T follicular helper cell (primary cell): ENCODE measurements at places on chromosomes 16 and 17.

DNA sequence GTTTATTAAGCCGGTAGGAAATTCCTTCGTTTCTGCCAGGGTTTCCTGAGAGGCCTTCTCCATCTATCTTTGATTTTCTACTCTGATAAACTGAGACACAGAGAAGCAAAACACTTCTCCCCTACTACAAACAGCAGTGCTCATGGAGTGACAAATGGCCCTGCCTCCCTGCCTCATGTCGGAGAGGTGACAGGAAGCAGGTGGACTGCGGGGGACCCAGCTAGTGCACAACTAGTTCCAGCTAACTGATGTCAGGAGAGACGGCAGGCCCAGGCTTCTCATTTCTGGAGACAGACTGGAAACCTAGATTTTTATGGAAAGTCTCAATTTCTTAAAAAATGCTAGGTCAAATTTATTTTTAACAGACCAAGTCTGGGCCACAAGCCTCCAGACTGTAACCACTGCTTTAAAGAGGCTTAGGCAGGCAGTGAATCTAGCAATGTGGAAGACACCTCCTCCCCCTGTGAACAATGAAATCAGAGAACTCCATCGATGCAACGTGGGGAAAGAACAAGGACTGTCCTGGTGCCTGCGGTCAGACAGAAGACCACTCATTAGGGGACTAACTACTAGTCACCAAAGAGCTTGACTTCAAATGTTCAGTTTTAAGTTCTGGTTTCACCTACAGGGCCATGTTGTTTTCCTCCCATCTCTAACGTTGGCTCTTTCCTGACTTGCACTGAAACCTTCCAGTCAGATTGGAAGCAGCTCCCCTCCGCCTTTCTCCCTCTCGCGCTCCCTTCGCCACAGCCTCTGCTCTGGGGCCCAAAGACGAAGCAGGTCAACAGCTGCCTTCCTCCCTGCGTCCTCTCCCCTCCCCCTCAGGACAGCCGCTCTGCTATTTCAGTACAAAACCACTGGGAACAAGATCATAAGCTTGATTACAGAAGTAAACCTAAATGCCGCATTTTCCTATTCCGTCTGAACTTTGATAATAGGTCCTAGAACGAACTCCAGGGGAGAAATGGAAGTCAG is 17.6 kb downstream of the GTF3C1 start:
- no peak for DNase-seq

DNA sequence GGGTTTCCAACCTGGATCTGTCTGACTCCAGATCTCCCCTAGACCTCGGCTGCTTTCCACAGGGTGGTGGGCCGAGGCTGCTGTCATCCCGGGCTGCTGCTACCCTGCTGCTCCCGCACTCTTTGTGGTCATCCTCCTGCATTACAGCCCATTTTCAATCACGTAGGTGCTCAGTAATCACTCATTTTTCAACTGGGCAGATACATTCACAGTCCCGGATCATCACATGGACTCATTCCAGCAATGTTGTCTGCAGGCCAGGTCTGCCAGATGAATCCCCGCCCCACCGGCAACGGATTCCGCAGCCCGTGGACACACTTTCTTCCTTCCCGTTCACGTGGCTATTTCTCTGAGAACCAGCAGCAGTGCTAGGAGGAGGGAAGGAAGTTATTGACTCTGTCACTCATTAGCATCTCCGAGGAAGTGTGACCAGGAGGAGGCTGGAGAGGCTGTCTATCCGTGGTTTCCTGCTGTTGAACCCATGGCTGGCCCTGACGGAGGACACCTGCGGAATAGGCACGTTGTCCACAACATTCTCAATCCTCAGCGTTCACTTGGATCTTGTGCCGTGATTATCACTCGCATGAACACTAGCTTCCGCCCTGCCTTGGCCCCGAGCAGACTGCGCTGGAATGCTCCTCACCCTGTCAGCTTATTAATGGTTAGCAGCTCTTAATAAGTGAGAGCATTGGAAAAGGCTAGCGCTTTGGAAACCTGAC is 14.7 kb upstream of the ZCCHC14 start:
- no peak for DNase-seq

- no peak for DNase-seq
Measured at GRCh38 chr17:75457047-75457654, 716 bp downstream of the TMEM94 start.

DNA sequence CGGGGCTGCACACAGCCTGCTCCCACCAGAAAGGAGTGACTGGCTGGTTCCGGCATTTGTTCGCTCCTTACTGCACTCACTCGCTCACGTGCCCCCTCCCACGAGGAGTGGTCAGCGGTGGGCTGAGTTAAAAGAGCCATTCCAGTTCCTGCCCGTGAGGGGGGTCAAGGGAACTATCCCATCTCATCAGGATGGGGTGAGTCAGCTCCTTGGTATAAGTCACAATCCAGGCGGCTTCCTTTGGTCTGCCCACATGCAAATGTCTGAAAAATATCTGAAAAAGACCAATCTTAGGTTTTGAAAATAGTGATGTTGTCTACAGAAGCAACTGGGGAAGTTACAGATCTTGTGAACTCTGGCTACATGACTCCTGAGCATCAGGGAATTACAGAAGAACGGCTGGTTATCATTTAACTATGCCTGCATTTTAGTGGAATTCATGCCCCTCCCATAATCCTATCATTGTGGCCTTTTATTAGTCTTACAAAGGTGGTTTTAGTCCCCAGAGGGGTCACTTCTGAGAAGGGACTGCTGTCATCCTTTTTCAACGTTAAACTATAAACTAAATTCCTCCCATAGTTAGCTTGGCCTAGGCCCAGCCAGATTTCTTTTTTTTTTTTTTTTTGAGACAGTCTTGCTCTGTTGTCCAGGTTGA is 9.8 kb upstream of the TNFSF12 start:
- DNase-seq, result no peak

- DNase-seq, result no peak
Measured at GRCh38 chr17:21129023-21129681, 2.4 kb downstream of the DHRS7B start.

- no peak for DNase-seq
Measured at GRCh38 chr17:61452301-61453290, at the start of gene TBX4. TBX4 (plus strand) TSS chr17:61452422; CDS start chr17:61456491, 4,069 bp downstream.

GRCh38 chr16:19708296-19709205 is 9.5 kb downstream of the KNOP1 start:
- DNase-seq, result no peak

GRCh38 chr16:12639044-12639443 is 164.6 kb downstream of the CPPED1 start:
- DNase-seq, result no peak

- no peak for DNase-seq
Measured at GRCh38 chr17:17541640-17542001, 45.4 kb upstream of the RASD1 start.

- DNase-seq, result no peak
Measured at GRCh38 chr16:89550421-89551007, 10.0 kb upstream of the RPL13 start.

GRCh38 chr17:77400445-77400870 is 259.7 kb downstream of the SEC14L1 start:
- DNase-seq, result peak; percentile 66

- no peak for DNase-seq
Measured at GRCh38 chr17:75471207-75471606, 14.8 kb downstream of the TMEM94 start.

DNA sequence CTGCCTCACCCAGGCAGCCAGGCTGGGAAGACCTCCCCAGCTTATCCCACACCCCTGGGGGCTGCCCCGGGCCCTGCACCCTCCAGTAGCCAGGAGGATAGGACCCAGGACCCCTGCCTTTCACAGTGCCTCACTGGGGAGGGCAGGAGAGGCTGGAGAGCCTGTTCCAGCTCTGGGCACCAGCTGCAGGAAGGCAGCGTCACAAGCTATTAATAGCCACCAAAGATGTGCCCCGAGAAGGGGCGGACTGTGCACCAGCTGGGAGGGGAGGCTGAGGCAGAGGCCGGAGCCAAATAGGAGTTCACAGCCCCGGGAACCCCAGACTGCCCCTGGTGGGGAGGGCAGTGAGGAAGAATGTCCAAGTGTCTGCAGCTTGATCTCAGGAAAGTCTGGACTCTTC is 8.8 kb downstream of the SBK1 start:
- no peak for DNase-seq

DNA sequence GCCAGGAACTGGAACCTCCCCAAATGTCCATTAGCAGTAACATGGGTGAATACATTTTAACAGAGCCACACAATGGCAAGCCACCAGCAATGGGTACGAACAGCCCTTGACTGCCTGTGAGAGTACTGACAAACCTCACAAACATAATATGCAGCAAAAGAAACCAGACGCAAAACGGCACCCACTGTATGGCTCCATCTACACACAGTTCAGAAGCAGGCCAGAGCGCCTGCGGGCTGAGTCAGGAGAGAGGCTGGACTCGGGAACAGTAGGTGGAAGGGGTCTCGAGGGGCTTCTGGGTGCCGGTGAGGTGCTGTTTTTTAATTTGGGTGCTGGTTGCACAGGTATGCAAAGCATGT is 77.4 kb upstream of the TOB1 start:
- no peak for DNase-seq

- DNase-seq, result no peak
Measured at GRCh38 chr17:64120159-64120810, 9.7 kb downstream of the ERN1 start.

DNA sequence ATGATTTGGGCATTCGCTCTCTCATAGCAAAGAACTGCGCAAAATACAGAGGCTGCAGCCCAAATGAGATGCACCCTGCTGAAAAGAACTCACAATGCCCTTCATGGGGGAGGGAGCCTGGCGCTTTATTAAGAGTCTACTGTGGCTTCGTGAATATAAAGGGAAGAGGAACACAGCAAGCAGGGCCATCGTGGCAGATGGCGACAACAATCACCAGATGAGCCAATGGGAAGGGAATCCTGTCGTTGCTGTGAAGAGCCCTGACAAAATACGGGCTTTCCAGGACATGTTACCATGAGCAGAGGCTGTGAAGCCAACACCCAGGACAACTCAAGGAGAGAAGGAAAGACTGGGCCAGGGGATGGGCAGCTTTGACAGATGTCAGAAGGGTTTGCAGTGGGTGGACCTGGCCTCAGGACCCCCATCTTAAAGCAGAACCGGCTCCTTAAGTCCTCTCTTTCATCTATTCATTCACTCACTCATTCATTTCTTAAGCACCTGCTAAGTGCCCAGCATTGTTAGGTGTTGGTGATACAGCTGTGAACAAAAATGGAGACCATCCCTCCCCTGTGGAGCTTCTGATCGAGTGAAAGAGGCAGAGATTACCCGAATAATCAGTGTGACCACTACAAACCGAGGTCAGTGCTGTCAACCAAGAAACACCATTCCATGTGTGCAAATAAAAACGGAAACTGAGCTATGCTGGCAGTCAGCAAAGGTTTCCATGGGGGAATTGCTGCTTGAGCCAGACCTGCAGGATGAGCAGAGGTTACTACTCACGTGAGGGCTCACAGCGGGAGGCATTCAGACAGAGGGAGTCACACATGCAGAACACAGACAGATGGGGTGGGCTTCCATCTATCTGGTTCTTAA is 125.8 kb downstream of the DYNLRB2 start:
- no peak for DNase-seq

DNA sequence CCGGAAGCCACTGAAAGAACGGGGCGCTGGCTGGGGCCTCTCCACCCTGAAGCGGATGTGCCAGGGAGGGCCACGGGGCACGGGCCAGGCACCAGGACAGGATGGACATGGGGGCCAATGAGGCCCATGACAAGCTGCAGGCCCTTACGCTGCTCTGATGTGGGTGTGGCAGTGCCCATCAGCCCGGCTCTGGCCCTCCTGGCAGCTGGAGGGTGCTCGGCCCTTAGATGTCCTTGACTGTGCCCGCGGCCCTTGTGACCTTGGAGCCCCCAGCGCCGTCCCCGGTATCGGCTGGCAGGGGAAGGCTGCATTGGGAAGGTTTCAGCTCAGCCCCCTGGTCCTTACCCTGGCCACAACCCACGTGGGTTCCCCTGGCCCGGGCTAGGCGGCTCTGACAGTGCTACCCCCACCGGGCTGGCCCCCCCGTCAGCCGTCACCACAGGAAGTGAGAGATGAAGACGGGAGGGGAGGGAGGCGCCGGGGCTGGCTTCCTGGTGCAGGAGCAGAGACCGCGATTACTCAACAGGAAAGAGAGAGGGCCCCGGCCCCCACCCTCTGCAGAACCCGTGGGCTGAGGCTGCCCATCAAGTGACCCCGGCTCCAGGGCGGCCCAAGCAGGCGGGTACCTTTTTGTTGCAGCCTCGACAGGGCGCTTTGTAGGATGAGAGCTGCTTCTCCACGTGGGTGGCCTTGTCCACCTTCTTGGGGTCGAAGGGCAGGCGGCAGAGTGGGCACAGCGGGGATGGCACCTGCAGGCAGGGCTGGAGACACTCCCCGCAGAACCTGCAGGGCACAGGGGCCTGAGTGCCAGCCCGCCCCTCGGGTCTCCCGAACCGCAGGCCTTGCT is 5.3 kb downstream of the RNF166 start:
- peak; percentile 95 for DNase-seq

GRCh38 chr16:85755929-85756768 is 5.3 kb upstream of the C16orf74 start:
- DNase-seq, result no peak

DNA sequence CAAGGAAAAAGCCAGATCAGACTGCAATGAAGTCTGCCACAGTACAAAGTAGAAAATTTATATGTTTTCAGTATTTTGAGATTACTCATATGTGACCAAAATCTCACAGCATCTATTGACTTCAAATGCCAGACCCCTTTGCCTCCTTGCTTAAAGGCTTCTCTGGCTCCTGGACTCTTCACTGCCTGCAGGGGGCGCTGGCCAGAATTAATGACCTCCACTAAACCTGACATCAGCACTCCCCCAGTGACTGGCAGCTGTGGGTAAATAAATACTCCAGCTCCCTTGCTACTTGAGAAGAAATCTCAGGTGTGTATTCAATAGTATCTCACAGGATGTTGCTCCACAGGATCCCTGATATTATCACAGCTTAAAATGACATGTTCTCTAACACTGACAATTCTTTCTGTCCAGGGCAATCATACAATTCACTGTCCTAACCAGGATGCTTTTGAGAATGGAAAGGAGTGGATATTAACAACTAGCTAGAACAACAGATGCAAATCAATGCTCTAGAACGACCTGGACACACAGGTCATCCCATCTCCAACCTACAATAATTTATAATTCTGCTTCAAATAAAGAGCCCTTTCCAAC is 4.0 kb downstream of the BECN1 start:
- peak; percentile 47 for DNase-seq

DNA sequence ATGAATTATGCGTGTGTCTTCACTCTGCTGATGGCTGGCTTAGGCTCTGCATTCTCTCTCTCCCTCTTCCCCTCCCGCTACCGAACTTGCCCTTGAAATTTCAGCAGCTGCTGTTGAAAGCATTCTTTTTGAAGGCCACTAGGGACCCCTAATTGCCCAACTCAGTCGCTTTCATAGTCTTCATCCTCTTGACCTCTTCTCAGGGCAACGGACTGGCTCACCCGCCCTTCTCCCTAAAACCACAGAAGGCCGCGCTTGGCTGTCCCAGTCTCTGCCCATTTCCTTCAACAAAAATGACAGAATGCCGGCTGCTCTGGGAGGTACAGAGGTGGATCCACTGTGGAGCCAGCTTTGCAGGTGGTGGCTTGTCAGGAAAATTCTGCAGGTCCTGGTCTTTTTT is 21.0 kb upstream of the FMNL1 start:
- no peak for DNase-seq
